ENCODE measurements at places on chromosomes 4 and X.

DNA sequence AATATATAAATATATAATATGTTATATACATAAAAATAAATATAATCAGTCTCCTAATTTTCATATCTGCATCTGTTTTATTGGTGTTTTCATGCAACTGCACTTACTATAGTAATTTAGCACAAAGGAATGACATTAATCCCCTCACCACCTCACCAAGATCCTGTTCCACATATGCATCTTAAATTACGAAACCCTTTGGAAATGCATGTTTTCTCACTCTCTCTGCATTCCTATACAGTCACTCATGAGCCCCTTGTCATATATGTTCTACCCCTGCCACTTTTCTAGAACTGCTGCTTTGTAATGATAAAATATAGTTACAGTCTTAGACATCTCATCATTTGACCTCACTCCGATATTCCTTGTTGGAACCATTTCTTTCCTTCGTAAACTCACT lies 728.7 kb upstream of the SLIT2 start:
- DNase-seq: no peak

- DNase-seq: no peak
Measured at GRCh38 chr4:83082777-83083176, 31.8 kb downstream of the PLAC8 start.

DNA sequence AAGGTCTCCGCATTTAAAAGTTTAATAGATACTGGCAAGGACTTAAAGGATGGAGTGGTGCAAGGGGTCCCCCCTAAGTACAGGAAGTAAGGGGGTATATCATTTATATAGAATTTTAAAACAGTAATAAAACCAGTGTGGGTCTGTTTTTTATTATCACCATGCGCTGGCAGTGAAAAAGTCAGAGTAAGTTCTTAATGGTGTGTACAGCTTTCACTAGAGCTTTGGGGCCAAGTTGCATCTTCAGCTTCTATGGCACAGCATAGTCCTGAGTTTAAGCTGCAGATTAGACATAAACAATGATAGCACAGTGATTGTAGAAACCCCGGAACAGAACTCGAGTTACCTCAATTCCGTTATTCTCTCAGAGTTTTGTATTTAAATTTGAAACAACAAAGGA lies 27.6 kb downstream of the RHOH start:
- no peak for DNase-seq

GRCh38 chr4:40185830-40186664 lies 10.8 kb upstream of the RHOH start:
- no peak for DNase-seq

DNA sequence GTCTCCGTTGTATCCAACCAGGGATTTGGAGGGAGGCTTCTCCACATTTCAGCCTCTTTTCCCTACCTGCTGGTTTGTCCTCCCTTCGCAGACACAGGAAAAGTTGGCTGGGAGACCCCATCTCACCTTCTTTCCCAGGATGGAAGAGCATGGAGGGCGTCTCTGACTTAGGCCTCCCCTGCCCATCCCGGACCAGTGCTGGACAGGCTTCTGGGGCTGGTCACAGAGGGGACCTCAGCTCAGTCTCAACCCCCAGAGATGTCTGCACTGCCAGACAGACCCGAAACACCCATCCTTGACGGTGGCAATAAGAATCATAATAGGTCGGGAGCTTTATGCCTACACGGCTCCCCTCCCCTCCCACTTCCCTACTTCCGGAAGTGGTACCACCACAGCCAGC lies 1.6 kb downstream of the WFS1 start:
- DNase-seq: no peak

DNA sequence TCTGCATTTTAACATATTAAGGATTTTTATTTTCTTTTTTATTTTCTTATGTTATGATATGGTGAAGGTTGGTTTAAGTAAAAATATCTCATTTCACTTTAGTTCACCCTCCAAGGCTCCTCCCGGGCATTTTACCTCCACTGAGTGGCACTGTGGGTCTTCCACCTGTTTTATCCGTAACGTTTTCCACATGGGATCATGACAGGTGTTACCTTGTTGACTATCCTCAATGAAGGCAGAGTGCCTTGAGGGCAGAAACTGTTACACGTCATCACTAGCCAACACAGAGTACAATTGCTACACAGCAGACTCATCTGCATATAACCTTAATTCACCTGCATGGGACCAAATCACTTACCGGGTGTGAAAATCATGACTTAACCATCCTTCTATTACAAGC lies 105.8 kb downstream of the GEMIN8 start:
- DNase-seq: no peak

DNA sequence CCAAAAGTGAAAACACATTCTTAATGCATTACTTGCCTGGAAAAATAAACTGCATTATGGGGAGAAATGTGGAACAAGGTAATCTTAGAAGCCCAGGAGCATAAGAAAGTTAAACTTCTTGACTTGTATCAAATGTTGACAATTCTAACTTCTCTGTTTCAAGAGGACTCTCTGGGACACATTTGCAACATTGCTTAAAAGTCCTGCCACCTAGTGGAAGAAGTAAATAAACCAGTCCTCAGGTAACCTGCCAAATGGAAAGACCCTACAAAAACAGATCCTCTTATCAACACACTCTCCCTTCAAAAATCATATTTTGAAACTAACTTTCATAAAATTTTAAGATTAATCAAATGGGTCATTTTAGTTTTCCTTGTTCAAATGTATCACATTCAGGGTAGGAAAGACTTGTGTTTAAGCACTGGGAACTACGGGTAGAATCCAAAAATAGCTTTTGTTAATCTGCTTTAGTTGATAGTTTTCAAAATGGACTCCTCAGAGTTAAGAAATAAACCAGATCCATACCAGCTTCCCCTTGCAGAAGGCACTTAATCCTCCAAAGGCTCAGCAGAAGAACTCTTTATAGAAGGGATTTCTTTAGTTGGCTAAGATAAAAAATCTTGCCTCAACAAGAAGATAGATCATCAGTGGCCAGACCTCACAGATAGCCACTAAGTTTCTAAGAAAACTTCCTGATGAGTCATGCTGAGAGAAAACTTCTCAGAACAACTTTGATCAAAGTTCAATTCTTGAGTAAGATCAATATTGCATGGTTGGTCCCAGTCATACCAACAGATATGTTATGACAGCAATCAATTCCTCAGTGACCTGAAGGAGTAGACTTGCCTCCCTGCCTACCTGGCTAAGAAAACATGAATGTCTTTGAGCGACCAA lies 141.7 kb downstream of the HHIP start:
- DNase-seq: no peak

DNA sequence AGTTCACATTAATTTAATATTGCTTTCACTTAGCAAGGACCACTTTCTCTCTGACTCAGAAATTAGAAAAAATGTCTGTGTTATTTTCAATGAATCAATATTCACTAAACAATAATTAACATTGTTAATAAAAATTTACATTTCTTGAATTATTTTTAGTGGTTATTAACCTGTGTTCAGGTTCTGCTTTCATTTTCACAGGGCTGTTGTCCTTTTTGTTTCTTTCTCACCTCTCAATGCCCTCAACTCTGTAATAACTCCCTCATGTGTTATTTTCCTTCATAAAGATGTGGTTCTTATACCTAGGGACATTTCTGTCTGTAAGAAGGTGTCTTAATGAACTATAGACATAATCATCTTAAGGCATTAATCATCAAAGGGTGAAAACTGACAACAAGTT lies 43.1 kb upstream of the PRR27 start:
- no peak for DNase-seq

GRCh38 chr4:158428242-158428641 lies 93.4 kb upstream of the RXFP1 start:
- DNase-seq: no peak

- DNase-seq: no peak
Measured at GRCh38 chrX:13212191-13212651, 107.6 kb downstream of the ATXN3L start.

GRCh38 chrX:38220024-38220414 lies 652 bp downstream of the SRPX start:
- DNase-seq: peak; percentile 1

DNA sequence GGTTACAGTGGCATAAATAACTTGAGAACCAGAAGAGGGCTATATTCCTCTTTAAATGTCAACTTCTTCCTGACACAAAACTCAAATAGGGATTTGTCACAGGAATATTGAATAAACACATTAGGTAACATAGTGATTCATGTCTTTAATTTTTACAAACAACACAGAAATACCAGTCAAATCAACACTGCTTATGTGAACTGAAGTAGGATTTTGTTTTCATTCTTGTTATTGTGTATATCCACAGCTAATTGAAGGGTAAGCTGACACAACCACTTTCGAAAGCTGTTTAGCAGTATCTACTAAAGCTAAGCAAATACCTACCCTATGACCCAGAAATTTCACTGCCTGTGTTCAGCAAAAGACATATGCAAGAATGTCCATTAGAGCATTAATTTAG lies 120.4 kb upstream of the EOLA2 start:
- no peak for DNase-seq

DNA sequence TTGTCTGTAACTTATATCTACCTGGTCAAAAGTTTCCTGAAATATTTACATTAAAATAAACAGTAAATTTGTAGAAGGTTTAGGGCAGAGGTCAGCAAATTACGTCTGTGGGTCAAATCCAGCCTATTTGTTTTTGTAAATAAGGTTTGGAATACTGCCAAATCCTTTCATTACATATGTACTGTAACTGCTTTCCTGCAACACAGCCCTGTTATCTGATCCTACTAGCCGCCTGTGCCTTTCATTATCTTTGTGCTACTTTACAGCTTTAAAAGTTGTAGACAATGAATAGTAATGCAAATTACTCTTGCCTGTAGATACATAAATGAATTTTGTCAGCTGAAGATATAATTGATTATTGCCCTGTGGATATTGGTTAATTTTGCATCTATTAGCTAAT lies 369.6 kb upstream of the SLC7A11 start:
- DNase-seq: no peak

DNA sequence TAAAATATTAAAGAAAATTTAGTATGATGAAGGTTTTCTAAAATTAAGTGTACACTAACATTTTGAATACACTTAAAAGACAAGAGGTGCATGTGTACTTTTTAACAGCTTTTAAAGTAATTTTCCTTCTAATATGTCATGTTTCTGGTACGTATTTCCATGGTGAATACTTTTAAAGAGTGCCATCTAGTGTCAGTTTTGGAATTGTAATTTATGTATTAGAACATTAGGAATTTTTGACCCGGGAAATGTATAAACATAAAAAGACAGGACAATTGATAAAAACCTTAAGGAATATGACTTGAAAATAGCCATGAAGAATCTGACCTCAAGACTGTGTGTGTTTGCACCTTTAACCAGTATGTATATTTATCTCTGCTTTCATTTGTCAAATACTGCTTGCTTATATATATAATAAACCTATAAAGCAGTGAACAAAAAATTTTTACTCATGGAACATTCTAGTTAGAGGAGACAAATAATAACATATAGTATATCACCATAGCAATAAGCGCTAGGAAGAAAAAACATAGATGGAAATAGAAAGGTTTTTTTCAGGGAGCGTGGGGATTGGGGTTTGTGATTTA lies 7.2 kb downstream of the GSTCD start:
- peak; percentile 42 for DNase-seq

DNA sequence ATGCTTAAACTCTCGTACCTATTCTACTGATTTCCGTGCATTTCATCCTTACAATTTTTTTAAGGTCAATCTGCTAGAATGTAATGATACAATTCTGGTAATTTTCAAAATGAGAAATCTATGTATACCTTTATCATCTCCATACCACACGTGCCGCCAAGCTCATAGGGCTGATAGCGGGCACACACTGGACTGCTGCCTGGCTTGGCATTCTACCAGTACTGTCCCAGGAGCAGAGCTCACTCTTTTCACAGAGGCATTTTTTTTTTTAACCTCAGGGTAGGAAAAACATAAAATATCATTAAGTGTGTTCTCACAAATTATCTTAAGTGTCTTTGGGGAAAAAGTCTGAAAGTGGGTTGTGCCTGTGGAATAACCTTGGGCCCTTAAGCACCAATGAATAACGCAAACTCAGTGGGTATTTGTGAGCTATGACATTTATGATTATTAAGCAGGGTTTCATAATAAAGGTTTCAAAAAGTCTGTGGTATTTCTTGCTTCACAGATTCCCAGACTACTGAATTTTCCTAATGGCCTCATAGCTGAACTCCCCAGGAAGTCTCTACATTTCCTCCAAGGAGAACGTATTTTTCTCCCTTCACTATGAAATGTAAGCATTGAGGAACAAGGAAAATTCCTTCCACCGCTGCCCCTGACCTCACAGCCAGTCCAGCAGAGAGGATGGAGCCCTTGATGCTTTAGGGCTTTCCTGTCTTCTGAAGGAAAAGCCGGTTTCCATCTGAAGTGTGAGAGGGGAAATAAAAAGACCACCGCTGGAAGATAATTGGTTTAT lies 125.2 kb downstream of the ELOVL6 start:
- DNase-seq: no peak

DNA sequence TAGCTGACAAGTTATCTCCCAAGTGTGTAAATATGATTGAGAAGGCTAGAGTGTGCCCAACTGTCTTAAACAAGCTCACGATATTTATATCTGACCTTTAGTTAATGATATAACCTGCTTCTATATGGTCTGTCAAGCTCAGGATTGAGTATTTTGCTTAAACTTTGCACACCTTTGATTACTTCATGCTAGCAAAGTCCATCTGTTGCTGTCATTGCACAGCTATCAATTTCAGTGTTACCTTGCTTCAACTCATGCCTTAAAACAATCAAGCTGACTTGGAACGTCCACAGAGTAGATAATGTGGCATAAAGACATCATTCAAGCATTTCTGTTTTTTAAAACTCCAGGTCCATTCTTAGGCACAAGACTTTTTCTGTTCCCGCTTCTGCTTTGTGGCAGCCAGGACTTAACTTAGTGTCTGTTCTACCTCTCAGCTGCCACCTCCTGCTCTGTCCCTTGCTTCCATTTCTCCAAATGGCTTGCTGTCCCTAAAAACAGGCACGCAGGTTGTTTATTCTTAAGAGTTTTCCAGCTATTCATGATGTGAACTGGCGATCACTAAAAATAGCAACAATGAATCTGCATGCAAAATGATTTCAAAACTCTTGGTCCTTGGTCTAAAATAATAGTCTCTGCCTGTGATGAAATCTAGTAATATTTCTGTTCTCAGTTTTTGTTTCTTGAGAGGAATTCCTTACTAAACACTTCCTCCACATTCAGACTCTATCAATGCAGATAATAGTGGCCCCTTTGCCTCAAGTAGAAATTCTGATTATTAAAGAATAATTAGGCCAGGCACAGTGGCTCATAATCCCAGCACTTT lies 16.3 kb upstream of the NEIL3 start:
- no peak for DNase-seq

DNA sequence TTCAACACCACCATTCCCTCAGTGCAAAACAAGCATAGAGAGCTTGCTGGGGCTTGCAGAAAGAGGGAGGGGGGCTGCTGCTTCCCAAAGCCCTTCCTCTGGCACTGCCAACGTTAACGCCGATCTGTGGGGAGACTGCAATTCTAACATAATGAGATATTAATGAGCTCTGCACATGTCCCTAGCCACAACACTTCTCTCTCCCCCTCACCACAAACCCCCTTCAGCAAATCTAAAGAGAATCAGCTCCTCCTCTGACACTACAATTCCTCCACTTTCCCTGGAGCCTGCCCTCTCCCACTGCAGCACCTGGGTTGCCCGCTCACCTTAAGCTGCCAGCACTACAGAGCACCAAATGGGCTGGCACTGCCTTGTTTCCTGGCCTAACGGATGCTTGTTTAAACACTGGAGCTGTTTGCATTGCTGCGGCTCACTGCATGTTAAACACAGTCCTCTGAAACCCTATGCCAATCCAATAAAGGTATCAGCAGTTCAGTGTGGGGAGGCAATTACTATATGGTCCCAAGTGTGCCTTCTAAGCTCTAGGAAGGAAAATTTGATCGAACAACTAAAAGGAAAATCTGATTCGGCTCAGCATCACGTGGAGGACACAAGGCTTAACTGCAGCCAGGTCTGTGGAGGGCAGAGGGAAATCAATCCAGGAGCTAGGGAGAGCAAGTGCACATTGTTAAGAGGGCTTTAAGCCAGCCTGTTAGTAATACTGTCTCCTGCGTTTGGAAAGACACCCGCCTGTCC lies 232.4 kb downstream of the MAML3 start:
- DNase-seq: no peak
